ENCODE measurements at places on chromosomes 3 and 15. TPM values are rescaled to one million over a fixed set of nuclear protein-coding genes. Genes with fewer than 3 reads are reported as not detected.
A peak's percentile ranks its signal among the peaks of the same experiment; 100 is the strongest.

GRCh38 chr3:24145981-24146822, 201.1 kb downstream of the NR1D2 start:
- no peak for DNase-seq
- no peaks in the 10 kb centered on the region for H3K4me1 ChIP-seq
- no peaks in the 10 kb centered on the region for H3K27me3 ChIP-seq

- H3K4me1 ChIP-seq, result peaks cover 36% of the 10 kb centered on the region
- H3K36me3 ChIP-seq, result no peaks in the 10 kb centered on the region
- H3K27me3 ChIP-seq, result no peaks in the 10 kb centered on the region
These were observed 14.0 kb upstream of the SSUH2 start for GRCh38 chr3:8658306-8659212.

DNA sequence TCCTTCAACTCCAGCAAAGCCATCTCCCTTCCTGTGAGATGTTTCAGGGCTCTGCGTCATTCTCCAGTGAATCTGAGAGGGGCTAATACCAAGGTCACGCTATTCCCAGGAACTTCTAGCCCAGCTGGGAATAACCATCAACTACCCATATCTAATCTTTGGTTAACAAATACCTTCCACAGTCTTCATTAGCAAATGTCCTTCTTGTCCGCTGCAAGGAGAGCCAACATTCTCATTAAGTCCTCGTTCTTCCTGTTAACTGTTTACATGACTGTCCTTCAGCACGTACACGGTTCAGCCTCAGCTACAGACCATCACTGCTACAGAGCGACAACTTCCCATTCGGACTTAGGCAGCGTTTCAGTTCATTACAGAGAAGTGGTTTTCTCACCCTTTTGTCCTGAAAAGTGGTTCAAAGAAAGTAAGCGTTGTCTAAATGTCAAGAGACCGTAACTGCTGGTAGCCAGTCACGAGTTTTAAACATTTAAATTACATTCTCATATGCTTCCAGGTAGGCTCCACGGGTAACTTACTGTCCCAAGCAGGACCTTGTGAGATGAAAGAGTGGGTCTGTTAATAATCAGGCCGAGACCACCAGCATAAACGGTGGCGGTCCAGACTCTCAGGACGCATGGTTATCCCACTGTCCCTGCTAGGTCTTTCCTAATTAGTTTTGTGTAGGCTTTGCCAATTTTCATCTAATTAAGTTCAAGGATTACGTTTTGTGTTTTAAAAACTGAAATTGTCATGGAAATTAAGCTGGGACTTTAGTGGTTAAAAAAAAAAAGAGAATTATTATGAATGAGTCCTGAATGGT, 63.8 kb downstream of the CHSY1 start:
- H3K36me3 ChIP-seq, result no peaks in the 10 kb centered on the region
- peak overlapping the region; percentile 43 for H3K4me3 ChIP-seq
- DNase-seq, result no peak
- no peaks in the 10 kb centered on the region for H3K27me3 ChIP-seq
- H3K27ac ChIP-seq, result peak overlapping the region; percentile 88
- peaks cover 96% of the 10 kb centered on the region for H3K4me1 ChIP-seq

Gene EPHB1
- 3.2 TPM for total RNA-seq

DNA sequence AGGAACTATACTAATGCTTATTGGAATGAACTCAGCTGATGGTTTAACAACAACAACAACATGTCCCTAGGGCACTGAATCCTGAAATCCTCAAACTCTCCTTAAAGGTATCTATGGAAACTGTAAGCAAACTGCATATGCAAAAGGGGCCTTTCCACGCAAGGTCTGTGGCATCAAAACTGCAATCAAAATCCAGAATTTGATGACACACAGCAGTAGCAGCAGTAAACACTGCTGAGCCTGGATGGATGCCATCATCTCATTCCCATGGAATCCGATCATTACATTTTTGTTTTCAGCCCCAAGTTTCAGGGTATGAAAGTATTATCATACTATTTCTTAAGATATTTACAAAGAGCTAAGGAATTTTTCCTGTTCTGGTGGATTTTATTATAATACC, 399.7 kb downstream of the VPS13C start:
- no peaks in the 10 kb centered on the region for H3K27me3 ChIP-seq
- no peak for DNase-seq
- peak overlapping the region; percentile 36 for H3K27ac ChIP-seq
- no peaks in the 10 kb centered on the region for H3K36me3 ChIP-seq
- H3K4me3 ChIP-seq, result no peak overlapping the region

- no peaks in the 10 kb centered on the region for H3K36me3 ChIP-seq
- H3K27me3 ChIP-seq, result no peaks in the 10 kb centered on the region
- H3K27ac ChIP-seq, result no peak overlapping the region
- H3K4me1 ChIP-seq, result no peaks in the 10 kb centered on the region
These were observed 79.3 kb downstream of the NEK10 start for GRCh38 chr3:27289769-27290413.

DNA sequence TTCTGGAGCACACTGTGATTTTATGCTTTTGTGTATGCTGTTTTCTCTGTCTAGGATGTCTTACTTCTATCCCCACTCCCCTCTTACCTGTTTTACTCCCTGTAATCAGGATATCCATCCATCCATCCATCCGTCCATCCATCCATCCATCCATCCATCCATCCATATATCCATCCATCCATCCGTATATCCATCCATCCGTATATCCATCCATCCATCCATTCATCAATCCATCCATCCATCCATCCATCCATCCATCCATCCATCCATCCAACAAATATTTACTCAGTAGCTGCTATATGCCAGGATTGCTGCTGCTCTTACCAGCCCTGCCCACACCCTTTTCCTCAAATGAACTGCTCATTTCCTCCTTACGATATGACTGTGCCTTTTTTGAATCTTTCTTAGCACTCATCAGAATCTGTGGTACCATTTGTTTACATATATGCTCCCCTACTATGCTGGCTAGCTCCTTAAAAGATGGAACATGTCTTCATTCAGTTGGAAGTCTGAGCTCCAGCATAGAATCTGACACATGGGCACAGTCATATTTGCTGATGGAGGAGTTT, 35.2 kb downstream of the USP13 start:
- no peak overlapping the region for H3K27ac ChIP-seq
- no peak overlapping the region for H3K4me3 ChIP-seq
- no peak for DNase-seq
- H3K27me3 ChIP-seq, result no peaks in the 10 kb centered on the region

Gene CA12
- 5.5 TPM for total RNA-seq

DNA sequence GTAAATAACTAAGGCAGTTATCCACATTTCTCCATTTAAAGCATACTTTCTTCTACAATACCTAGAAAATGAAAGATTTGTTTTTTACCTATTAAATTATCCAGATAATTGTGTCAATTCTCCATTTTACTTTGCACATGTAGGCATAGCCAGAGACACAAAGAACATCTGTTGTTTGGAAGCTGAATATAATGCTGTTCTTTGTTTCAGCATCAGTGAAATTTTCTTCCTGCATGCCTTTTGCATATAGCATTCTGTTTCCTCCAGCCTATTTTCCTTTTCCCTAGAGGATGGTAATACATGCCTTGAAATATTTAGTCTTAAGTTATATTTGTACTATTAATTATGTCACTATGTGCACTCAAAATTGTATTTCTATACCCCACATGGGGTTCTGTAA, 233.7 kb downstream of the CNTN6 start:
- H3K4me1 ChIP-seq, result no peaks in the 10 kb centered on the region
- no peaks in the 10 kb centered on the region for H3K27me3 ChIP-seq
- no peak overlapping the region for H3K27ac ChIP-seq
- no peaks in the 10 kb centered on the region for H3K36me3 ChIP-seq
- H3K4me3 ChIP-seq, result no peak overlapping the region

DNA sequence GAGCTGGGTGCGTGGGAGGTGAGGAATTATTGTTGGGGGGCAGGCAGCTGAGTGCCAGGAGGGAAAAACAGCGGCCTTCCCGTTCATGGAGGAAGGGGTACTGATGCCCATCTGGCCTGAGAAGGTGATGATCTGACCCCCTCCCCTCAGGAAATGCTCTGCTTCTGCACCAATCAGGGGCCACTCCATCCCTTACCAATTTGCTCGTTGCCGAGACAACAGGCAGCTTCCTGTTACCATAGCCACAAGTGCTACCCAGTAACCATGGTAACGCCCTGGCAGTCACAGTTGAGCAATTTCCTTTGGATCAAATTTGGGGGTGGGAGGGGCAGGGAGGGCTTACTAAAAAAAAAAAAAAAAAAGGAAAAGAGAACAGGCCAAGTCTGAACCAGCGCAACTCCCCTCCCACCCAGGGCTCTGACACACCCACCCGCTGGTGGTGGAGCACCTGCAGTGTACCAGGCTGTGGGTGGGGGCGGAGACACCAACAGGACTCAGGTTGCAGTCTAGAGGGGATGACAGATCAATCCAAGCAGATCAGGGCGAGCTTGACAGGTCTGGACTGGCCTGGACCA, 13.7 kb downstream of the CELF6 start:
- H3K4me1 ChIP-seq, result no peaks in the 10 kb centered on the region
- no peaks in the 10 kb centered on the region for H3K36me3 ChIP-seq
- H3K27ac ChIP-seq, result no peak overlapping the region
- no peaks in the 10 kb centered on the region for H3K27me3 ChIP-seq
- no peak for DNase-seq

Gene IL17RB
- total RNA-seq, result 0.83 TPM

- H3K4me3 ChIP-seq, result no peak overlapping the region
- H3K4me1 ChIP-seq, result no peaks in the 10 kb centered on the region
- no peak for DNase-seq
These were observed 15.1 kb downstream of the EHD4 start for GRCh38 chr15:41957021-41957897.
